ENCODE measurements at places on chromosomes 1 and 21. TPM values are rescaled to one million over a fixed set of nuclear protein-coding genes. Genes with fewer than 3 reads are reported as not detected.

DNA sequence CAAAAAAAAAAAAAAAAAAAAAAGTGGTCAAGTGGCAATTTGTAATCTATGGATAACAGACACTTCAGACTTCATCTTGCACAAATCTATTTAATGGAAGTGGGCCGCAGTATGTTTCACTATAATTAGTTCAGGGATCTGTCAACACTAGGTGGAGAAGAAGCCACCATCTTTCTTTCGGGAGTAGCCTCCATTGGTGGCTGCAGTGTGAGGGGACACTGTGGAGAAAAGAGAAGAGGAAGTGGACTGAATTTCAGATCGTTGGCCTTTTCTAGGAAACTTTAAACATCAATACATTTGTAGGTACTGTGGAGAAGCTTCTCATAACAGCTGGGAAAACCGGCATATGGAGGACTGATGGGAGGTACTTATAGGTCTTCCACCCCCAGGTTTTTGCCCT lies 8.0 kb upstream of the ELAPOR1 start:
- no peak for DNase-seq

- DNase-seq: no peak
Measured at GRCh38 chr1:95007687-95008086, 65.1 kb downstream of the ALG14 start.

GRCh38 chr1:85172684-85173337 lies 28.0 kb downstream of the SYDE2 start:
- DNase-seq: no peak

- DNase-seq: no peak
Measured at GRCh38 chr1:213250041-213250440, 199.0 kb downstream of the RPS6KC1 start.

GRCh38 chr21:46517361-46517760 lies 58.7 kb downstream of the DIP2A start:
- DNase-seq: no peak

- no peak for DNase-seq
Measured at GRCh38 chr1:35899941-35900340, 16.9 kb downstream of the AGO1 start.

DNA sequence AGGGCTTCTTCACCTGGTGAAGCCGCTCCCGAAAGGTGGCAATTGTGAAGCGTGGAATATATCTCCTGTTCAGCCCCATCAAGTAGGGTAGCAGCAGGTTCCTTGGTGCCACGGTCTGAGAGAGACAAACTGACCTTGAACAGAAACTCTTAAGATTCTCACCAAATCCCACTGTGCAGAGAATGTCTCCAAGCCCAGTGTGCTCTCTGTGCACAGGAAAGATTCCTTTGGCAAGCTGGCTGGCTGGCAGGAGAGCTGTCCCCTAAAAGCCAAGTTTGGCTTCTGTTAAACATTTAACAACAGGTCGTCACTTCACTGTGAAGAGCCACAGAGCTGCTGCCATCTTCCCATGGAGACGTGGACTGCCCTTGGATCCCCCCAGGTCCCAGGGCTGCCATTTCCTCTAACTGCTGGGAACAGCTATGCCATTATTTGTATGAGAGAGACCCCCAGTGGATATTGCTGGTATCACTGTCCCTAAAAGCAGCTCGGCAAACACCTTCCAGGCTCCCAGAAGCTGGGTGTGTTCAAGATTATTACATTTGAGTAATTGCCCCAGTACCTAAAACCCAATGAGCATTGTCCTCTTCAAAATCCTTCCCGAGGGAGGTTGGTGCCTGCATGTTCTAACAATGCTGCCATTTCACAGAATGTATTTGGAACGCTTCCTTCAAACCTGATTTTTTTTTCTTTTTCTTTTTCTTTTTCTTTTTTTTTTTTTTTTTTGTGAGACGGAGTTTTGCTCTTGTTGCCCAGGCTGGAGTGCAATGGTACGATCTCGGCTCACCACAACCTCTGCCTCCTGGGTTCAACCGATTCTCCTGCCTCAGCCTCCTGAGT lies 71.8 kb downstream of the CD58 start:
- peak; percentile 79 for DNase-seq

- no peak for DNase-seq
Measured at GRCh38 chr21:36707763-36708285, 8.9 kb downstream of the SIM2 start.

The SMIM1 gene
- 2.1 TPM for total RNA-seq

The LRRC38 gene
- not detected for total RNA-seq
